ENCODE measurements at places on chromosomes 1 and 21. TPM values are rescaled to one million over a fixed set of nuclear protein-coding genes. Genes with fewer than 3 reads are reported as not detected.

DNA sequence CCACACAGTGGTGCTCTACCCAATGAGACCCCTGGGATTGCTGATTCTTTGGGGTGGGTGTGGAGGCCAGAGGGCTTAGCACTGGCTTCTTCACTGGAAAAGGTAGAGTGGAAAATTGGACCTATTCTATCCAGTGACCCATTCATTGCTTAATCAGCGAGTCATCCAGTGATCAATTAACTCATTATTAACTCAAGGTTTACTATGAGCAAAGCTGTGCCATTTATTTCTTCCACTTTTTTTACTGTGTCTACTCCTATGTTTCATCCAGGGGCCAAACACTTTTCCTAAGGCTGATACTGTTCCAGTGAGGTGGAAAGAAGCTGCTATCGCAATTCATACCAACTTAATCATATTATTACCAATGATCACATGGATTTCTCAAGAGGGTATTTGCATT lies 363.9 kb downstream of the RPS6KC1 start:
- DNase-seq = no peak

The RUNX1 gene
- 5.7 TPM for total RNA-seq

The ETV3L gene
- not detected for total RNA-seq

DNA sequence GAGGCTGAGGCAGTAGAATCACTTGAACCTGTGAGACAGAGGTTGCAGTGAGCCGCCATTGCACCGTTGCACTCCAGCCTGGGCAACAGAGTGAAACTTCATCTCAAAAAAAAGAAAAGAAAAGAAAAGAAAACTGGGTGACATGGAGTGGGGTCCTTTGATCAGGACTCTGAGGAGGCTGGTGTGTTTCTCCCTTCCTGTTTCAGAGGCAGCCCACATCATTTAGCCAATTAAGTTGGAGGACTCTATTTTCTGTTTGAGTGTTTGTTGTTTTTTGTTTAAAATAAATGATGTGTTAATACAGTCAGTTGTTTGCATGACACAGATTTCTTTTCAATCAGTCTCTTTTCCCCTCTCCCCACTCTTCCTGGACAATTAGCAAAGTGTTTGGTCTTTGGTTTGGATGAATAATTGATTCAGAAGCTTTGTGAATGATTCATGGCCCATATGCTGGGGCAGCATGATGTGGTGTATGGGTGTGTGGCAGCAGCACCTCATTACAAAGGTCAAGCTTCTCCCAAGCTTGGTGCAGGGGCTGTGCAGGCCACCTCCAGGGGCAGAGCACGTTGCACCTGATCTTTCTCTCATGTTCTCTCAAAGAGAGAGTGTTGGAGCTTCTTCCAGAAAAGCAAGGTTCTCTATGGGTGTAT lies 48.8 kb downstream of the CACNA1E start:
- DNase-seq = peak; percentile 26

Measured in SK-MEL-5 (cell line).